ENCODE measurements at places on chromosomes 16 and 17.

GRCh38 chr17:45688820-45689219 lies 95.3 kb upstream of the CRHR1 start:
- DNase-seq = no peak

DNA sequence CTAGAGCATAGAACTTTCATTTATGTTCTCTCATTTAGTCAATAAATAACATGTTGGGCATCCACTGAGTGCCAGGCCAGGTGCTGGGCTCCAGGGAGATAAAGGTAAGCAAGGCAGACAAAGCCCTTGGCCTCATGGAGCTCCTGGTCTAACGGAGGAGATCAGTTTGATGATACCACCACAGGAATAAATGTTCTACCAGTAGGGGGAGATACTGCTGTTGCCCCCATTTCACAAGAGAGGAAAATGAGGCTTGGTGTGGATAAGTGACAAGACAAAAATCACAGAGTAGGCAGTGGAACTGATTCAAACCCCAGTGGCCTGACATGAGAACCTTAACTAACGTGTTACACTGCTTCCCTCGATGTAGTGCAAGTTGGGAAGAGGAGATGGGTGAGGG lies 80.4 kb upstream of the ERCC4 start:
- no peak for DNase-seq

DNA sequence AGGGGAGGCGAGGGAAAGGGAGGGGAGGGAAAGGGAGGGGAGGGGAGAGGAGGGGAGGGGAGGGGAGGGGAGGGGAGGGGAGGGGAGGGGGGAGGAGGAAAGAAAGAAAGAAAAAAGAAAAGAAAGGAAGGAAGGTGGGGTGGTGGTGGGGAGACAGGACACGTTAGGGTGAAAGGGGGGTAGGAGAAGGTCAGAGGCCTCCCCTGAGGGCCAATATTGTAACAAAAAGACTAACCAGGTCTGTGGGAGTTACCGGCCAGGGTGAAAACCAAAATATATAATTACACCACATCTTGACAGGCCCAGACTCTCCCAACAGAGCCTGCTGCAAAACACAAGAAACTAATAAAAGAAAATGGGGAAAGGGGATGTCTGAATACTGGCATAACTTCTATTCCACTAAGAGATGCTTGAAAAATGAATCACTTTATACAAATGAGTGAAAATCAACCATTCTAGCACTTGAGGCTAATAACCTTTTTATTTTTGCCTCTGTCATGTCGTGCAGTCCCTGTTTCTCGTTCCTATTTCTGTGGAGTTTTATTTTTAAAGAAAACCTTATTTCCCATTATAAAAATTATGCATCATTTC lies 10.0 kb downstream of the WDR45B start:
- no peak for DNase-seq

GRCh38 chr16:83455716-83456115 lies 352.1 kb upstream of the HSBP1 start:
- DNase-seq = no peak

GRCh38 chr16:3282103-3282729 lies 1.1 kb upstream of the ZNF263 start:
- DNase-seq = no peak
